Stimulated activated CD4-positive, alpha-beta T cell treated with anti-CD3 and anti-CD28 coated beads, Interleukin-1b, Interleukin-23, amount 100 ng/mL, for 1 hour (primary cell): ENCODE measurements at places on chromosomes 1 and 21.

GRCh38 chr1:201807958-201808632 is 20.9 kb upstream of the IPO9 start:
- DNase-seq, result no peak

GRCh38 chr21:29523646-29524045 is 224.9 kb downstream of the BACH1 start:
- DNase-seq, result no peak

DNA sequence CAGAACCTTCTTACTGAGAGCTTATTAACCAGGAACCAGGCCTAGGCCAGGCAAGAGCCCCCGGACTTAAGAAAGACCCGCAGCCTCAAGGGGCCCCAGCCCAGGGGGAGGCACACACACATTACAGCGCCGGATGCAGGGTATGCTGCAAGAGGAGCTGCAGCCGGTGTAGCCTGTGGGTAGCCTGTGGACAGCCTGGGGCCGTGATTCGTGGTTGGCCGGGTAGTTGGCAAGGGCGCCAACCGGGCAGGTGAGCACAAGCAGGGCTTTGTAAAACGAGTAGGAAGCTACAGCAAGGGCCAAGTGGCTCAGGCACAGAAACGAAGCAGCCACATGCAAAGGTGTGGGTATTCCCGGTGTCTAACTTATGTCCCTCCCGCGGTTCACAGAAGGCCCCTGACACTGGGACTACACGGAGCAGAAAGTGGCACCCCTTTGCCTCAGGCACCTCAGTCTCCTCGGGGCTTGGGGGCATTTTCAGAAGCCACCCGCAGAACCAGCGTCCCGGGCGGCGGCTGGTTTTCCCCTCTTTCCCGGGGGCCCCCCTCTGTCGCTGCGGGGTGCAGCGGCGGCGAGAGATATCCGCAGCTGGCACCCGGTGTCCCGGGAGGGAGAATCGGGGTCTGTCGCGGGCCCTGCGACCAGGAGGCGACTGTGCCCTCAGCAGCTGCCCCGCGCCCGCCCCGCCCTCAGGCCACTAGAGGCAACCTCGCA is 40.8 kb downstream of the KIAA1614 start:
- DNase-seq, result no peak

GRCh38 chr1:53721088-53721487 is 17.9 kb downstream of the GLIS1 start:
- DNase-seq, result no peak

GRCh38 chr1:17596186-17596585 is 56.7 kb downstream of the ARHGEF10L start:
- no peak for DNase-seq

GRCh38 chr1:154167461-154167860 is 12.6 kb upstream of the NUP210L start:
- DNase-seq, result no peak

DNA sequence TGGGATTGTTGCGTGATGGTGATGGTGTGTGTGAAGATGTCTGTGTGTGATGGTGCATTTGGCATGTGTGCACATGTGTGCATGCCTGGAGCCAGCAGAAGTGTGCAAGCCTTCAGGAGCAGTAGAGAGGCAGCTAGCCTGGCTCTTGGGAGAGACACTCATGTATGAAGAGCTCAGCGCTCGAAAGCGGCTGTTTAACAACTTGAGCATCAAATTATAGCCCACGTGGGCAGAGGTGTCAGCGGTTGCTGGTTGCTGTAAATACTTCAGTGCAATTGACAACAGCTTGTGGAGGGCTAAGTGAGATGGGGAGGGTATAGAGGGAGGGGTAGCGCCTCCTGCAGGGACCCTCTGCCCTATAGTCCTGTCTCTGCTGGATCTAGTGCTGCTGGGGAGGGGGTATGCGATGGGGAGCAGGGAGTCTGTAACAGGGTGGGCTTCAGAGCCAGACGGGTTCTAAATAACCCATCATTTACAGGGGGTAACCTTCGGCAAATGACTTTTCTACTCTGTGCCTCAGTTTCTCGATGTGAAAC is 21.5 kb downstream of the FOXD2 start:
- no peak for DNase-seq

GRCh38 chr1:96559707-96560596 is 161.6 kb upstream of the PTBP2 start:
- no peak for DNase-seq

- DNase-seq, result no peak
Observed at GRCh38 chr21:43984905-43985689, 27.0 kb upstream of the TRAPPC10 start.

DNA sequence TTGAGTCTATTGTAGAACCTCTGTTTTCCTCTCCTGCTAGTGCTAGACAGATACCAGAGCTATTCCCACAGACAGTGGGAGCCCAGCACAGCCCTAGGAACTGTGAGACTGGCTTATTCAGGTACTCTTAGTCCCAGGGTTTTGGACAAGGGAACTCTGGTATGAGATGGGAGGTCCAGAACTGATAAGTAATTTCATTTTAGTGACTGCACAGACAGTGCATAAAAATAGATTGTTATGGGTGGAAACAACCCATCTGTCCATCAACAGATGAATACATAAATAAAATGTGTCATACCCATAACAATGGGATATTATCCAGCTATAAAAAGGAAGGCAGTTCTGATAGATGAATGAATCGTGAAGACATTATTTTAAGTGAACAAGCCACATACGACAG is 9.0 kb downstream of the EPS8L3 start:
- no peak for DNase-seq

- no peak for DNase-seq
Observed at GRCh38 chr1:58879464-58879863, 95.6 kb upstream of the JUN start.

GRCh38 chr1:211676761-211677160 is 1.3 kb upstream of the NEK2 start:
- no peak for DNase-seq

GRCh38 chr1:214216779-214217178 is 64.2 kb upstream of the SMYD2 start:
- DNase-seq, result no peak

GRCh38 chr1:116825720-116826438 is 71.6 kb downstream of the CD2 start:
- no peak for DNase-seq

- no peak for DNase-seq
Observed at GRCh38 chr1:11412141-11412540, 66.8 kb upstream of the DISP3 start.

- DNase-seq, result no peak
Observed at GRCh38 chr1:233268389-233269022, 27.0 kb downstream of the PCNX2 start.

DNA sequence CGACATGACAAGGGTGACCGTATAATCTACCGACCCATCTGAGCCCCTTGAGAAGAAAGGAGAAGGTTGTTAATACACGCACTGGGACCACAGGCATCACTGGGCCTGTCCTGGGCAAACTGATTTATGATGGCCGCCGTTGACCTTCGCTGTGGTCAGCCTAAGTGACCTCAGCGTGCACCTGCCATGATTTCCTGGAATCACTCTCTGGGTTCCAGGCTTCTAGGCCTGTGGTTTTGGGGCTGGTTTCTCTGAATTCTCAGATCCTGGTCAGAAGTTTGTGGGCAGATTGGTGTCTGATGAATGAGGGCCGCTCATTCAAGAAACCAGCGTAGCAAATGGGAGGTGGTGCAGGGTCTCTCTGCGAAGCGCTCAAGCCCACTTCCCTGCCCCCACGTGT is 64.0 kb downstream of the SIK1 start:
- DNase-seq, result no peak

DNA sequence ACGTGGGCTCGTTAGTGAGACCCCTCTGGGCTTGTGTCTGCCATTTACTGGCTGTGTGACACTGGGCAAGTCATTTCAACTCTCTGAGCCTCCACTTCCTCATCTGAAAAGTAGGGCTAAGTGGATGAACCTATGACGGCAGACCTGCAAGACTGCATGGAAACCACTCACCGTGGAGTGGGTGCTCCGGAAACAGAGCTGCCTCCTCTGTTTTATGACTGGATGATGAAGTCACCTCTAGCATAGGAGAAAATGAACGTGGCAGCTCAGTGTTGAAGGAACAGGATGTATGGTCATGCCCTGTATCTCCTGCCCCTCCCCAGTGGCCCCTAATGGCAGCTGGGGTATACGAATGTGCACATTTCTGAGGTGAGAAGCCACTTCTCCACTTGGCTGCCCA is 40.5 kb downstream of the STPG1 start:
- no peak for DNase-seq

GRCh38 chr1:7346070-7346596 is 425.0 kb upstream of the VAMP3 start:
- DNase-seq, result no peak

DNA sequence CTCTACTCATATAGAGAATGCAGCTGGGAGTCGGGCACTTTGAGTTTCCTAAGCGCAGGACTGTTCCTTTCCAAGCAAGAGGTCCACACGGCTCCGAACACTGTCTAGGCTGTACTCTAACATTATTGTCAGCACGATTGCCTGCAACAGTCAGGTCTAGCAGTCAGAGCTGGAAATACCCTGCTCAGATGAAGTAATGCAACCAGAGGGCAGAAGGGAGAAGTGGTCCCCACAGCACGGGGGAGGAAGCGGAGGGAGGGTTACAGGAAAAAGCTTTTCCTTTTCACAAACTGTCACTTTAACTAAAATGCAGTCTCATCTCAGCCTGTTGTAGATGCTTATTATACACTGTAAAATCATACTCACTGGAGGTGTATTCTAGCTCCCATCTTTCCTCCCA is 98.9 kb upstream of the SLC44A3 start:
- DNase-seq, result no peak

DNA sequence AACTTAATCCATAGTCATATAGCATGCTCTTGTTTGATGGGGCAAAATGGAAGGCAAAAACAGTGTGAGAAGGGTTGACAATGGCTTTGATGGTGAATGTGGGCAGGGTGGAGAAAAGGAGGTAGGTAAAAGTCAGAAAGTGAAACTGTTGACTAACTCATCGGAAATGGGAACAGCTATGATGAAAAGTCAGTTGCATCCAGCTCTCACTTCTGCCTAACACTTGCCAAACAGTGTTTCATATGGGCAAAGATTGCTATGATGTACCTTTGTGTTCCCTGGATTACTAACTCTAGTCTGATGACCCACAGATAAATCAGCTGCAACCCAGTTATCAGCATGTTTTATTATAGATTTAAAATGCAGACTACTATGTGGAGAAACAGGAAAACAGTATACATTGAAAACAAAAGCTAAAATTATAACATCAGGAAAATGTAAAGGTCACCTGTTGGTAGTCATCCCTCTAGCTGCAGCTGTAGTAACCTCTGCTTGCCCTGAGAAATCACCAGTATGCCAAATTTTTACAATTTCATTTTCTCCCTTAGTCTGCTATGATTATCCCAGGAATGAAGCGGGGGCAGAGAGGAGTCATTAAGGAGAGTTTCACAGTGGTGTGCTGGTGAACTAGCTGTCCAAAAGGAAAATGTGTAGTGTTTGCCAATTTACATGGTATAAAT is 11.7 kb downstream of the TNFSF18 start:
- DNase-seq, result no peak

DNA sequence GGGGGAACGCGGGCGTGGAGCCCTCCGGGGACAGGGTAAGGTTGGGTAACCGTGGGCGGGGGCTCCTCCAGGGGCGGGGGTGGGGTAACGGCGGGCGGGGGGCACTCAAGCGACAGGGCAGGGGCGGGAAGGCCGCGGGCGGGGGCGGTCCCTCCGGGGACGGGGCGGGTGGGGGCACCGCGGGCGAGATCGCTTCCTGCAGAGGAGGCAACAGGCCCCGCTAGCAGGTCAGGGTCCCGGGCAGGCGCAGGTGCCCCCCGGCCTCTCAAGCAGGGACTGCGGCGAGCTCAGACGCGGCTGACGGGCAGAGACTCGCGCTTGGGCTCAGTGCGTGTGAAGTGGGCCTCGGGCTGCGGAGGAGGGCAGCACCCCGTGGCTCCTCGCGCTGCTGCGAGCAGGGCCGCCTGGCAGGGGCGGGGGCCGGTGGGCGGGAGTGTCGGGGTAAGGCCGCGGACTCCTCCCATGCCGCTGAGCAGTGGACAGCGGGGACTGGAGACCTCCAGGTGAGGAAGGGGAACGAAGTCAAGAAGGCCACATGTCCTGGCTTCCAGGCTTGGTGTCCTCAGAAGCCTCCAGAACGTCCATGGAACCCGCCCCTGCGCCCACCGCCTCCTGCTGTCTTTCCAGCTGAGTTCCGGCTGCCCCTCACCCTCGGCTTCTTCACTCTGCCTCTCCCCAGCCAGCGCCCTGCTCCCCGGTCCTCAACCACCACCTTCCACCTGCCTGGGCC is 627 bp upstream of the GNB1 start:
- DNase-seq, result peak; percentile 48

- no peak for DNase-seq
Observed at GRCh38 chr1:92709738-92710137, 75.2 kb downstream of the EVI5 start.

GRCh38 chr1:1987142-1987510 is 16.5 kb downstream of the CFAP74 start:
- no peak for DNase-seq

- DNase-seq, result no peak
Observed at GRCh38 chr1:208243527-208243966, 637 bp downstream of the PLXNA2 start.

- DNase-seq, result no peak
Observed at GRCh38 chr21:37659874-37660273, 256.4 kb downstream of the KCNJ6 start.

DNA sequence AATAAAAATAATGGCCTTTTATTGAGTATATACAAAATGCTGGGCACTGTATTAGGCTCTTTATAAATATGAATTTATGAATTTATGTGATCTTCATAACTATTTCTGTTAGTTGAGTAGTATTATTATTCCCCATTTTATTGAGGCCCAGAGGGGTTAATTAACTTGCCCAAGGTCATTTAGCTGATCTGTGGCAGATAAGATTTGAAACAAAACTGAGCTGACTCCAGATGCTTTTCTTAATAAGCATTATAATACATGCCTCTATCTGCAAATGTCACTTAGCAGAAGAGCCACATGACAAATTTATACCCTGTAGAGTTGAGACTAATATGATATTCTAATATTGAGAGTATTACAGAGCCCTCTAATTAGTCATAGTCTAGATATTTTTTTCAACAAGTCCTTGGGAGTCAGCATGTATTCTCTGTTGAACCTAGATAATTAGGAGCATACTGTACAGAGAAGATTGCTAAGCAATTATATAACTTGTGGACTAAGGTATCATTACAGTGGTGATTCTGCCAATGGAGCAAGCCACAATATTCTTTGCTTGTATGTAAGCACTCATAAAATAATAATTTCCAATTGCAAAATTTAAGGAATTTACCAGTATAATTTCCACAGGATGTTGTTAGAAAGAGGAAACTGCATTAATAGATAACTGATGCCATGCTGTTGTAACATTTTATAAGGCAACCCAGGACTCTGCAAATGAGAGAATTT is 112.0 kb downstream of the LRRC40 start:
- no peak for DNase-seq

- DNase-seq, result no peak
Observed at GRCh38 chr1:53270873-53271272, 32.6 kb upstream of the MAGOH start.
